Hematopoietic multipotent progenitor cell treated with erythropoietin and hydrocortisone succinate and interleukin-3 and kit ligand, for 17 days (in vitro differentiated cells): ENCODE measurements at places on chromosomes 1 and 21.

GRCh38 chr1:9413877-9414213 is 121.2 kb downstream of the SPSB1 start:
- no peak for DNase-seq

GRCh38 chr1:28913786-28914227 is 562 bp upstream of the EPB41 start:
- DNase-seq: no peak

- no peak for DNase-seq
These were observed 48.3 kb upstream of the LAMC2 start for GRCh38 chr1:183137782-183138181.

DNA sequence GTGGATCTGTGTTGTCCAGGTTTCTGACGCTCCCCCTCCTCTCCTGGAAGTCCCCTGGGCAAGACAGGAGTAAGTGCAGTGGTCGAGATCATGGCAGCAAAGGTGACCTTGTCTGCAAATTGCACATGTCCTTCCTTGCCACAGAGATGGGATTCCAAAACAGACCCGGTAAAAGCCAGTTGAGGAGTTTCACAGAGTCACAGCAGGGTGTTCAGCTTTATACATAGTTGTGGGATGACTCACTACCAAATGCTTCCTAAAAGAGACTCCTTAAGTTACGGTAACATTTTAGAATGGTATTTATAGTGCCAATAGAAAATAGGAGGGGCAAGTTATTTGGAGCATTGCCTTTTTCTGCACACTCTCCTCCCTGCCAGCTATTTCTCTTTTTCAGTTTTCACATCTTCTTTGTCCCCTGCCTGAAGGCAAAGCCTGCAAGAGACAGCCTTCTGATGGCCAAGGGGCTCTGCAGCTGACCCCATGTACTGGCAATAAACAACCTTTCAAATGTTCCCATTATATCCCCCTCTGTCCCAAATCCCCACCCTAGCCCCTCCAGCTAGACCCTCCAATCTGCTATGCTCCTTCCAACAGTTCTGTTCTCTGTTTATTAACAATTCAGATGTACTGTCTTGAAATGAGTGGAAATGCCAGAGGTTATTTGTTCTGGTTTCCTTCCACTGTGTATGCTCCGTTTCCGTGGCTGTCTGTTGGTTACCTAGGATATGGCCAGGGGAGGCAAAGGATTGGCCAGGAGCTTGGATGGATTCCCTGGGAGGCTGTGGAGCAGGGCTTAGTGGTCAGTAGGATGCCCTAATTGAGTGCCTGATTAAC is 115.0 kb downstream of the TGFB2 start:
- DNase-seq: no peak

GRCh38 chr1:215076322-215076721 is 6.2 kb upstream of the KCNK2 start:
- no peak for DNase-seq
